ENCODE measurements at places on chromosomes 6 and 20.

GRCh38 chr6:148346681-148347440 is 4.2 kb downstream of the SASH1 start:
- DNase-seq: no peak

DNA sequence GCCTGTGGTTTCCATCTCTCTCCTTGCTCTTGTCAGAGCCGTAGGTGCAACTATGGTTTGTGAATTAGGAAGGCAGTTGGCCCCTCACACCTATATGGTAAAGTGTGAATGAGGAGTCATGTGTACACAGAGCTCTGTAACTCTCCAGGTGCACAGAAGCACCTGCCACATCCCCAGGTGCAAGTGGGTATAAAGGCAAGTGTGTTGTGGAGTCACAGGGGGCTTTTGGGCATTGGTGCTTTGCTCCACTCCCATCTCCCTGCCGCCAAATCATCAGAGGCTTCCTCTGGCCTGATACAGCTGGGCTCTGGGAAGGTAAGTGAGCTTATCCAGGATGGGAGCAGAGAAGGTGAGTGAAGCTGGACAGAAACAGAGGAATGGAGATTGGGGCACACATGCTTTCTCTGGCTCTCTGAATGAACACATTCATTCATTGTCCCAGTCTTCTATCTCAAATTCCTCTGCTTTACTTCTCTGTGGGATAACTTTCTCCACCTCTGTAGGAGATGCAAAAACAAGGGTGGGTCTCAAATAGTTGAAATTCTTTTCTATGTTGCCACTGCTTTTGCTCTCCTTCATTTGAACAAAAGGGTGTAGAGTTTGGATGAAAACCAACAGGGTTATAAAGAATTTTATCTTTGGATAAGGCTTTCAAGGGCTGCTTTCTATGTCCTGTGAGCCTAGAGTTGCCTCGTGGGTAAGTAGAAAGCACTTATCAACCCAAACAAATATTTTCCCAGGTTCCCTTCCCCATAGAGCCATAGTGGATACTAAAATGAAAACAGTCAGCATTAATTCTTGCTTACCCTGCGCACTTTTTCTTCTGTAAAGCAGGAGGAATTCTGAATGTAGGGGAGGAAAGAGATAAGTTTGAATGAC is 45.0 kb upstream of the RIPOR2 start:
- no peak for DNase-seq

DNA sequence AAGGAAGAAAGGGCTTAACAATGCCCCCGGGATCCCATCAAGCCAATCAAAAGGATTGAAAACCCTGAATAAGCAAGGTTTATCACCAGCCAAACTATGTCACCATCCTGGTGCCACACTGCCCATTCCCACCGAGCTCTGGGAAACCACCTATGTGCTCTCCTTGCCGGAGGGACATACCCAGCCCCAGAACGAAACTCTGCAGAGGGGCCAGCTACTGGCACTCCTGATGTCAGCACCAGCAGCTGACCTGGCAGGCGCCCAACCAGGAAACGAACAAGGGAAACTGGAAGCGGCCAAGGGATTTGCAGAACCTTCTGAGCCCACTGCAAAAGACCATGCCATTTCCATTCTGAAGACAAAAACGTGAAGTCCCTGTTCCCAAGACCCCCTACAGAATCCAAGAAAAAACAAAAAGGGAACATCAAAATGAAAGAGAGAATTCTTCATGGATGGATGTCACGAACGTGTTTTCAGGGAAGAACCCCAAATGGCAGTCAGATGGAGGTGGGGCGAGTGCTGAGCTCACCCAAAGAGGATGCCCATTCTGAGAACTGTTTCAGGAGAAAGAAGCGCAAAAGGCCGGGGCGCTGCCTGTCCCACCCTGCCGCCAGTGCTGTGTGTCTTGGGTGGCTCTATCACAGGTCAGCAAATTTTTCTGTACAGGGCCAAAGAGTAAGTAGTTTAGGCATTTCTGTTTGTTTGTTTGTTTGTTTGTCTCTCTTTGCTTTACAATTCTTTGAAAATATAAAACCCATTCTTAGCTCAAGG is 305.2 kb downstream of the ESR1 start:
- DNase-seq: no peak

- DNase-seq: no peak
Measured at GRCh38 chr6:31784098-31784925, 7.2 kb upstream of the VWA7 start.

GRCh38 chr6:159008656-159009288 is 8.8 kb upstream of the RSPH3 start:
- DNase-seq: no peak

- no peak for DNase-seq
Measured at GRCh38 chr6:24898676-24899075, 37.1 kb downstream of the RIPOR2 start.

DNA sequence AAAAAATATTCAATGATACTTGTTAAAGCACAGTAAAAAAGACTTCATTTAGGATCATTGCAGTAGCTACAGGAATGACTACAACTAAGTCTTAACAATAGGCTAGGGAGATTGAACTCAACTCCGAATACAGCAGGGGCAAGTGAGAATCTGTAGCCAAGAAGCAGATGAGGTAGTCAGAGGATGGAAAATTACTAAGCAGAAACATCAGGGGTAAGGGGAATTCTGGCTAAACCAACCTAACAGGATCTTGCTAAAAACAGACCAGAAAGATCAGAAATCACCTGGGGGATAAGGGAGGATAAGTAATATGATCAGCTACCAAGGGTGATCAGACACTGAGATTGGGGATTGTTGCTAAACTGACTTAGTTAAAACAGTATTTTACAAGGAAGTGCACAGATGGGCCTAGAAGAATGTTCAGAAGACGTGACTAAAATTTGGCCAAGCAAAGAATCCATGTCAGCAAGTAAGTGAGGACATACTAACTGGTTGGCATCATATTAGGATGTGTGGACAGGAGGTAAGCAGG is 217.5 kb downstream of the TENT5A start:
- no peak for DNase-seq

GRCh38 chr6:162387718-162388382 is 339.7 kb downstream of the PRKN start:
- DNase-seq: no peak

DNA sequence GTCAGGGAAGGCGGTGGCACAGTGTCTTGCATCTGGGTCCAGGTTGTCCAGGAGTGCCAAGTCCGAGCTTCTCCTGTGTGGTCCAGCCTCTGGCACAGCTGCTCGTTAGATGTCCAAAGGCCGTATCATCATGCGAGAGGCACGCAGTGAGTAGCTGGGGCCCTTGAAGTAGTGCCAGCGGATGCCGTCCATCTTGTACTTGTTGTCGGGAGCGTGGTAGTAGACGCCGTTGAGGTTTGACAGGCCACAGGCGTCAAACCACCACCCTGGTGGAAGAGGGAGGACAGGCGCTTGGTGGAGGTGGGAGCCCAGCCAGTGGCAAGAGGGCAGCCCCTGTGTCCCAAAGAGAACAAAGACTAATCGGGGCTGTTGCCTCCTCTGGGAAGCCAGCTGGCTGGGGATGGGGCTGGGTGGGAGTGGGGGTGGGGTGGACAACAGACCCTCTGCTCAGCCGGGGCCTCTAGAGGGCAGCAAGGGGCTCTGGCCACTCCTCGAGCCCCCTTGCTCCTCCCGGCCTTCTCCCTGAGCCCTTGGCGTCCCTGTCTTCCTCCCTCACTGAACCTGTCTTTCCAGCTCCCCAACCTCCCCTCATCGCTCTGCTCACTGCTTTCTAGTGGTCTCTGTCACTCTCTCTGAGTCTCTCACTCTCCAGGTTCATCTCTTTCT is 39.5 kb downstream of the FAM110A start:
- DNase-seq: no peak

DNA sequence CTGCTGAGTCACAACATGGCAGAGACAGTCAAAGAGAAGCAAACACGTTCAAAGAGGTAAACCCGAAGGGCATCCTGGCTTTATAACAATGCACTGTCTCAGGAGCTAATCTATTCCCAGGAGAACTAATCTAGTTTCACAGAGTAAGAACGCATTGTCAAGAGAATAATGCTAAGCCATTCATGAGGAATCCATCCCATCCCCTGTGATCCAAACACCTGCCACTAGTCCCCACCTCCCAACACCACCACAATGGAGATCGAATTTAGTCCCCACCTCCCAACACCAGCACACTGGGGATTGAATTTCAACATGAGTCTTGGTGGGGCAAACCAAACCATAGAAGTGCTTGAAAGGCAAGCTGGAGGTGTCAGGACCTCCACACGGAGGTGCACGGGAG is 231.5 kb upstream of the ID4 start:
- no peak for DNase-seq

DNA sequence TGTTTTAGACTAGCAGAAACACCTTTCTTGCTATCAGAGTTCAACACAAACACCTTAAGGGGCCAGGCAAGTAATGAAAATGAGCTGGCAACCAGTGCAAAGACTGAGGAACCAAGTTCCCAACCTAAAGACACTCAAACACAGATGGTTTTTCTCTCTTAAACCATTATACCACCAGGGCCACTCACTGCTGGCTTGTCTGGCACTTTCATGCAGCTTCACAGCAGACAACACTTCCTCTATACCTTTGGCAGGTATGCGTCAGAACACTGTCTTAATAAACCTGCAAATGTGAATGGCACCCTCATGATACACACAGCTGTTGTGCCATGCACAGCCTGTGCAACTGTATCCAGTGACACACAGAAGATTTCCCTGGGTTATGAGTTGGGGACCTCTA is 41.6 kb downstream of the NFATC2 start:
- DNase-seq: peak; percentile 52

GRCh38 chr6:138107752-138108592 is 753 bp upstream of the PERP start:
- DNase-seq: peak; percentile 18

DNA sequence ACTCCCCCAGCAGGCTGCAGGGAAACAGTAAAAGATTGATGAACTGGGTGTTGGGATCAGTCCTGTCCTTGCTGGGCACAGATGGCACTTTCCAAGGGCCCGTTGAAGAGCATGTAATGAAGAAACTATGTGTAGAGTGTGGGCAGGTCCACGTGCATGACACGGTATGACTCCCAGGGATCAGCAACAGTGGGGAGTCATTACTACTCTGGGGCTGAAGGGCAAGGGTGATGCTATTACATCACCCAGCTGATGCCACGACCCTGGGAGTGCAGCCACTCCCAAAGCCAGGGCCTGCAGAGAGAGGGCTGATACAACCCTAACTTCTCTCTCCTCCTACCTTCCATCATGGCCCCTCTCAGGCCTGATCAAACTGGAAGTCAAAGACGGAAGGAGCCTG is 20.1 kb downstream of the KCNK17 start:
- DNase-seq: no peak

GRCh38 chr20:52083627-52084232 is 107.8 kb downstream of the ZFP64 start:
- peak; percentile 39 for DNase-seq

DNA sequence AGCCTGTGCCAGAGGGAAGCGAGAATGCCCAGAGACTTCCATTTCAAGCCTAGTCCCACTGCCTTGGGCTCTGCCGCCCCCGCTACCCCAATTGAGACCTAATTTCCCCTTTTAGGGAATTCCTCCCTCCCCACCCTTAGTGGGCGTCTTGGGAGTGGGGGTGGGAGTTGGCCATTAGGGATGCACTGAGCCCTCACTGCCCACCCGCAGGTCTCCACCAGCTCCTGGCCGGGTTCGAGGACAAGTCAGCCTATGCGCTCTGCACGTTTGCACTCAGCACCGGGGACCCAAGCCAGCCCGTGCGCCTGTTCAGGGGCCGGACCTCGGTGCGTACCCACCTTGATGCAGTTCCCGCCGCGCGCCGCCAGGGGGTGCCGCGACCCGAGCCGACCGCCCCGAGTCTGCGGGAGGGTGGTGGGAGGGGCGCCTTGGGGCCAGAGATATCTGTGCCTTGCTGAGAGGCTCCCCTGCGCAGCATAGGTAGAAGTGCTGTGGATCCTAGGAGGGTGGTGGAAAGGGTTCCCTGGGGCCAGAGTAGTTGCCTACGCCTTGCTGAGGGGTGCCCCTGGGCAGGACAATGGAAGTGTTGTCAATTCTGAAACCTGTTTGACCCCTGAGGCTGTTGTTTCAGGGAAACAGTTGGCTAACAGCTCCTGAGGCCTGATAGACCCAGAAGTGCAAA is 9.2 kb downstream of the ITPA start:
- DNase-seq: peak; percentile 75

GRCh38 chr20:36604952-36605398 is 604 bp upstream of the RAB5IF start:
- DNase-seq: peak; percentile 38

- DNase-seq: no peak
Measured at GRCh38 chr20:40848526-40848925, 159.5 kb upstream of the MAFB start.

DNA sequence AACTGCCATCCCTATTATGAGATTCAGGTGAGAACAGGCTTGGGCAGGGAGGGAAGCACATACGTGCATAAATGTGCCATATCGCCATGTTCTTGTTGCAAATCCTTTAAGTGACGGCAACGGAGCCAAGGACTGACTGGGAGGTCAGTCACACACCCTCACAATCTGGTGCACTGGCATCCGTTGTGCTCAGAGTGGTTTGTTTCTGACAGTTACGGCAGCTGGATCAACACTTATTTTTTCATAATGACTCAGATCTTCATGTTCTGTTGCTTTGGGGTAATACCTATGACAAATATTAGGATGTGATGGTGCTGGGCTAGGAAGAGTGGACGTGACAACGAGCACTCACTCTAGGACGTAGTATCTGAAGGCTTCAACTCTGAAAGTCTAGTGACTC is 56.2 kb upstream of the PREP start:
- peak; percentile 19 for DNase-seq

- DNase-seq: no peak
Measured at GRCh38 chr6:34460796-34461507, 4.9 kb upstream of the PACSIN1 start.

DNA sequence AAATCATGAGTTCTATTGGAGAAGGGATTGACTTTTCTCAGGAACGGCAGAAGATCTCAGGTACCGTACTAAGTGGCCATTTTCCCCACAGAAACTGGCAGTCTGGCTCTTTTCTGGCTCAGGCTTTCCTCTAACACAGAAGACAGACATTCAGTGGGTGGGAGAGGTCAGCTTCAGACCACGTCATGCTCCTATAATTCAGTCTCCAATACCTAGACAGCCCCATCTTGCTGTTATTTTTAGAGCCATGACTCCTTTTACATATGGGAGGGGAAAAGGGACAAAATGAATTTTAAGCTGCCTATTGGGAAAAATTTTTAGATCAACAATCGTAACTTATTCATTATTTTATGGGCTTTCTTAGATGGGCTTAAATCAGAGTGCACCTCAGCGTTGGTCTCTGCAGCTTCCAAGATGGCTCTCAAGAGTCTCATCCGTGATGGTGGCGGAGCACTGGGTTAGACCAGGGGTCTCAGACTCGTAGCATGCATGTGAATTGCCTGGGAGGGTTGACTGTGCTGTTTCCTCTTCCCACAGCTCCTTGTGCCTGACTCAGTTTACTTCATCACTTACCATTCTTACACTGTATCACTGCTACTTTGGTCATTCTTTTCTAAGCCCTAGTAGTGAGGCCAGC is 86.9 kb downstream of the TCP11 start:
- DNase-seq: no peak

Data from activated CD8-positive, alpha-beta memory T cell treated with anti-CD3 and anti-CD28 coated beads, Interleukin-2, amount 50 U/mL, for 4 hours (primary cell).